ENCODE measurements at places on chromosomes 6 and 20.

- DNase-seq: no peak
Observed at GRCh38 chr6:129491436-129491835, 218.5 kb downstream of the ARHGAP18 start.

DNA sequence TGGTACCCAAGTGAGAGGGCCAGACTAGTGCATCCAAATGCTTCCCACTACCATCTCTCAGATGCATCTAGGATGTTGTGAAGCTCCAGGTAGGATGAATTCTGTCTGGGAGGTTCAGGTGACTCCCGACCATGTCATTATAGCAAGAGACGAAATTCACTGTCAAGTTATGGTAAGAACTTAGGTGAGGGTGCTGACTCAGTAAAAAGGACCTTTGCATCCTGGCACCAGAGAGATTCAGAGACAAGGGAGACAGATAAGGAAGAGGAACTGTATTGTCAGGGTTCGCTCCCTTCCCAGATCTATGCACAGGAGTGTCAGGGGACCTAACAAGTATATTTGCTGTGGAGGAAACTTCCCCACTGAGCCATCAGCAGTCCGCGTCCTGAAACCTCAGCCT is 11.2 kb upstream of the PRIM2 start:
- no peak for DNase-seq

DNA sequence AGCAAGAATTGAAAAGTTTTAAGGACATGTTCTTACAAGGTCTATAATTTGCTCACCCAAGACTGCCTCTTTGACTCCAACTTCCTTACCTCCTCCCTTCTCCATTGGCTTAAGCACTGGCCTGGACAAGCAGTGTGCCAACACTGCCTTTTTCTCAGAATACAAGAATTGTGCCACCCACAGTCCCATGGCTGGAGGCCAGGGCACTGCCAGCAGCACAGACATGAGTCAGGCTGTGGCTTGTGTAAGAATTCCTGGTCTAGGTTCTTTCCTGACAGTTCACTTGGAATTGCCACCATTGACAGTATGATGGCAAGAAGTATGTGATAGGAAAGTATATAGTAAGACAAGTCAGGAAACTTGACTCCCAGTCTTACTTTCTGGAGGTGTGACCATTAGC is 202.7 kb upstream of the MARCKS start:
- peak; percentile 29 for DNase-seq

GRCh38 chr6:45633272-45633908 is 255.7 kb upstream of the SUPT3H start:
- no peak for DNase-seq
